ENCODE measurements at places on chromosomes 12 and 14.
A peak's percentile ranks its signal among the peaks of the same experiment; 100 is the strongest.

GRCh38 chr12:47744005-47744651, 14.6 kb downstream of the RAPGEF3 start:
- peak; percentile 12 for DNase-seq

- no peak for DNase-seq
Observed at GRCh38 chr12:56995930-56996496, 10.3 kb downstream of the ZBTB39 start.

GRCh38 chr14:66575014-66575413, 67.1 kb downstream of the GPHN start:
- no peak for DNase-seq

DNA sequence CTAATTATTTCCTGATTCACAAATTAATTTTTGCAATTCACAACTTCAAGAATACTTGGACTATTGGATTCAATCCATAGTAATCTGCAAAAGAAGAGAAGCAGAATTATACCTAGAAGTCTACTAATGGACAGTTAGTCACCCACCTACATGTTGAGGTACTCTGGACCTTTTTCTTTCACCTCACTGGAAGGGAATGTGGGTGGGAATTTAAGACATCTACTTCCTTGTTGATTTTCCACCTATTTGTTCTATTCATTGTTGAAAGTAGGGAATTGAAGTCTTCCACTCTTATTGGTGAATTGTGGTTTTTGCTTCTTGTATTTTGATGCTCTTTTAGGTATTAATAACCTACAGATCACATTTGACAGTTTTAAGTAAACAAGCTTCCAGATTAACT, 11.0 kb downstream of the RESF1 start:
- no peak for DNase-seq

GRCh38 chr12:90974286-90974685, 19.3 kb upstream of the CCER1 start:
- no peak for DNase-seq
